ENCODE measurements at places on chromosomes 3 and 15.

GRCh38 chr3:57966829-57967228 lies 41.4 kb upstream of the FLNB start:
- no peak for DNase-seq

GRCh38 chr3:171278299-171278590 lies 182.0 kb downstream of the TNIK start:
- no peak for DNase-seq

- DNase-seq = no peak
These were observed 371.3 kb downstream of the EPHB1 start for GRCh38 chr3:135166266-135166825.

- peak; percentile 86 for DNase-seq
These were observed 43.5 kb downstream of the CEMIP start for GRCh38 chr15:80822676-80823075.

DNA sequence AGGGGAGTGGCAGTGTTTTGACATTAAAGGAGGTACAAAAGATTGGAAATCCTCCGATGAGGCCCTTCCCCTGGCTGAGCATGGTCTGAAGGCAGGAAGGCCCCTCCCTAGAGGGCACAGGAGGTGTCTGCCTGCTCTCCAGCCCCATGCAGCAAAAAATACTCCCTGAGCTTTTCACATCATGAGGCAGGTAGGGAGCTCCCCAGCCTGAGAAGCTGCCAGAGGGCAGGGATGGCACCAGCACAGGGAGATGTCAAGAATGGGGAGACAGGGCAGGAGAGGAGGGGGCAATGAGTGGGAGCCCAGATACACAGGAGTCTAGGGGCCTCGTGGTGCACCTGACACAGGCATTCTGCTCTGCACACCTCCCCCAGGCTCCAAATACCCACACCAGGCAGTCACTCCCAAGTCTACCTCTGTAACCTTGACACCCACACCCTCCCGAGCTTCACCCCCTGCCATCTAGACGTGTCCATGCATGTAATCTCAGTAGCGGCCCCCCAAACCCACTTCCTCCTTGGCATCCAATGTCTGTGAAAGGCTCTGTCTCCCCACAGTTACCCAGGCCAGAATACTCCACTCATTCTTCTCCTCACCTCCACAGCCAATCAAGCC lies 22.9 kb downstream of the GRAMD2A start:
- DNase-seq = no peak

DNA sequence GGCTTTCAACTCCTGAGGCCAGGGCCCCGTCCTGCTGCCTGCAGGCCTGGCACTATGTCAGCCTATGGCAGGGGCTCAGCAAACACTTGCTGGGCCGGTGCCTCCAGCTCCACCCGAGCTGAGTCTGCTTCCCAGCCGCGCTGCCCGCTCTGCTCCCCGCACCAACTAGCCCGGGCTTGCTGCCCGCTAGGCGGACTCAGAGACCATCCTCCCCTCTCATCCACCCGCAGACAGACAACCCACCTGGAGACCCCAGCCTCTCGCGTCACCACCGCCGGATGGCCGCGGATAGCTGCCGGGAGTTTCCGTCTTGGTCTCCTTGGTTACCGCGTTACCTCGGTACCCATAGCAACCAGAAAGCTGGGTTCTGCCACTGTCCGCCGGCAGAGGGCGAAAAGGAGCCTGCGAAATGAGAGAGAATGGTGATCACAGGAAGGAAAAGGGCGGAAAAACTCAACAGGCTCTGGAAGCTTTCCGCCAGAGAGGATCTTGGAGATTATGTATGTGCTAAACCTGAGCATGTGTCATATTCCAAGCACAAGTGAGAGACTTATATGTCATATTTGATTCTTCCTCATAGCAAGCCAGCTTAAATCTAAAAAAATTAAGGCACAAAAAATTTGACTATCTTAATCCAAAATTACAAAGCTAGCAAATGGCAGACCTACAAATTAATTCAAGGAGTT lies at the start of gene ZBBX:
TSS of gene ZBBX (minus strand) at position 294 of the 686 bp plus-strand sequence. CDS start 7,396 bp downstream, outside the sequence.
- peak; percentile 63 for DNase-seq

DNA sequence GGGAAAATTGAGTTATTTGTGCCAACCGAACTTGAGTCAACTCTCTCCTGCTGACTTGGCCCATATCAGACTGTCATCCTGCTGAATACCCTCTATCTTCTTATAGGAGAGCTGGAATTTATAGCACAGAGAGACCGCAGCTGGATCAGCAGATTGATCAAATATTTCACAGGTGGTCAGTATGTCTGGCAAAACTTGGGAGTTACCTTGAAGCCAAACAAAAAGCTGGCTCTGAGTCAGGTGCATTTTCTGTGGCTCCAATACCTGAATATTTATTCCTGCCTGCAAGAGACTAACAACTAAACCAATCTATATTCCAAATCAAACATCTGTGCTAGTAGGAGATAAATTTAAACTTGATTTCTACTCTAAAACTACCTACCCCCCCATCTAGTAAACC lies 752.1 kb upstream of the ALCAM start:
- no peak for DNase-seq

DNA sequence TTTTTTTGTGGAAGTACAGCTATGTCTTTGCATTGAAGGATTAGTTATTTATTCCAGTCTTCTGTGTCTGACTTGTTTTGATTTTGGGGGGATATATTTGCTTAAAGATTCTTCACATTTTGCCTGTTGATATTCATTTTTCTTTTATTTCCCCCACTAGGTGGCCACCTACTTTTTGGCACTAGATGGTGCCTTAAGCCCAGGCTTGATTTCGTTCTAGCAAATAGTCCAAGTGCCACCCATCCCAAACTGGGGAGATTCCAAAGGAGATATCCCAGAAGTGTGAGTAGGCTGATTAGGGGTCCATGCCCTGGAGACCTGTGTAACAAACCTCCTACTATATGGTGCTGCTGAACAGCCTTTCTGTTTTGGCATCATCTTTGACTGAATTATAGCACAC lies 80.0 kb upstream of the SPATA16 start:
- DNase-seq = no peak

DNA sequence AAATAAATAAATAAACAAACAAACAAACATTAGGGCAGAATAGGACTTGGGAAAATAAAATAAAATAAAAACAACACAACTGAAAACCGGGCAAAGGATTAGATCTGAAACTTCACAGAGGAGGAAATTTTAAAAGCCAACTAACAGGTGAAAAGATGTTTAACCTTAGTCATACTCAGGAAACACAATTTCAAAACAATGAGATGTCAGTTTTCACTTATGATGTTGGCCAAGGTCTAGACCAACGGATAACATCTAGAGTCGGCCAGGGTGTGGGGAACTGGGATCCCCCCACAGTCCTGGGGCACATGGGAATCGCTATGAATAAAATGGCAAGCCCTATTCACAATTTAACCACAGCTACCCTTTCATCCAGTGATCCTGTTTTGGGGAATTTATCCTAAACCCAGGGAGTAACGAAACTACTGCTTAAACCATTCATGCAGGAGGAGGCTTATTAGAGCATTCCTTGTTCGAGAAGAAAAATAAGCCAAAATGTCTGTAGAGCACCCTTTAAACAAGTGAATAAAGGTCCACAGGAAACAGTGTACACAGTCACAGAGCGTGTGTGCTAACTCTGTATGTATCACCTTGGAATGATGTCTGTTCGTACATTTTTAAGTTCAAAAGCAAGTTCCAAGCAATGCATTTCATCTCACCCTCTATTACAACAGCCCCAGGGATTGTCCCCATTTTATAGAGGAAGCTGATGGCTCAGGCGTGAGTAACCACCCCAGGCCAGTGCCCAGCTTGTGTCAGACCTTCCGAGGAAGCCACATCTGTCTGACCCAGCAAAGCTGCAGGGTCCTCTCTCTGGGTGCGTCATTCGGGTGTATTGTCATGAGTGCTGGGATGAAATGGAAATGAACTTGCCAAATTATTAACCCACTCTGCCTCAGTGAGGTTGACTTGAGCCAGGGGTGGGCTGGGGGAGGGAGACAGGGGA lies 6.3 kb upstream of the ANPEP start:
- no peak for DNase-seq

DNA sequence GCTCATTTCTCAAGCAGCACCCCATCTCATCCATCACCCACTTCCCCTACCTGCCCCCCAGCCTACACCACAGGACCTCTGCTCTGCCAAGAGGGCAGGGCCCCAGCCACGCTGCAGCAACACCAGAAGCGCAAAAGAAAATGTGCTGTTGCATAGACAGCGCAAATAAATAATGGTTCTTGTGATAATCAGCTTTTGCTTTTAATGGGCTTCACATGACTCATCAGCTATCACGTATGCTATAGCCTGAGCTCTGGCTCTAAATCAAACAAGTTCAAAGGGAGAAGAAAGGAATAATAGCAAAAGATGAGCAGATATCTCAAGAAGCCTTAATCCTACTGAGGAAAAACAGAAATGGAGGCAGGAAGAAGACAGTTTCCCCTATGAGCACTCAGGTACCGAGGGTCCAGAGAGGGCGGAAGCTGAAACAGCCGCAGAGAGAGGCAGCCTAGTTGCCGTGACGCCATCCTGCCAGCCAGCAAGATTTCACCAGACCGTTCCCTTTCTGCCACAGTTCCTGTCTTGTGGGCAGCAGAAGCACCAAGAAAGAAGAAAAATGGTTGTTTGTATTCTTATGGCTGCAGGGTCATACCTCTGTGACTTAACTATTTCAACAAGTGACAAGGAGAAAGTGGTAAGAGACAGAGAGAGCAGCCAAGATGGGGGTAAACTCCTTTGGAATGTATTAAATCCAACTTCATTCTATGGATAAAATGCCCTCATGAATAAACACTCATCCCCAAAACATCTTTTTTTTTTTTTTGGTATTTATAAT lies 22.0 kb downstream of the RAB27A start:
- no peak for DNase-seq

DNA sequence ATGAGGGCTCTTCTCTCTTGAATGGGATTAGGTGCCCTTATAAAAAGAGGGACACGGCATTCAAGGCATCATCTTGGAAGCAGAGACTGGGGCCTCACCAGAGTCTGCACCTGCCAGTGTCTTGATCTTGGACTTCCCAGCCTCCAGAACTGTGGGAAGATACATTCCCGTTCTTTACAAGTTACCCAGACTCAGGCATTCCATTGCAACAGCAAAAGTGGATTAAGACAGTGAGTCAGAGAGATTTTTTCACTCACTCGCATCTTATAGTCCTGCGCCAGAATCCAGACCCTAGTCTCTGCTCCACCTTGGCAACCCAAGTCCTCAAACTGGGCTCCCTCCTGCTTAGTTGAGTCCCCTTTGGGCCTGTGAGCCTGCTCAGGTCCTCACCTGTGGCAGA lies 2.7 kb downstream of the LCTL start:
- DNase-seq = no peak

GRCh38 chr3:129632977-129633376 lies 26.5 kb upstream of the PLXND1 start:
- DNase-seq = no peak

DNA sequence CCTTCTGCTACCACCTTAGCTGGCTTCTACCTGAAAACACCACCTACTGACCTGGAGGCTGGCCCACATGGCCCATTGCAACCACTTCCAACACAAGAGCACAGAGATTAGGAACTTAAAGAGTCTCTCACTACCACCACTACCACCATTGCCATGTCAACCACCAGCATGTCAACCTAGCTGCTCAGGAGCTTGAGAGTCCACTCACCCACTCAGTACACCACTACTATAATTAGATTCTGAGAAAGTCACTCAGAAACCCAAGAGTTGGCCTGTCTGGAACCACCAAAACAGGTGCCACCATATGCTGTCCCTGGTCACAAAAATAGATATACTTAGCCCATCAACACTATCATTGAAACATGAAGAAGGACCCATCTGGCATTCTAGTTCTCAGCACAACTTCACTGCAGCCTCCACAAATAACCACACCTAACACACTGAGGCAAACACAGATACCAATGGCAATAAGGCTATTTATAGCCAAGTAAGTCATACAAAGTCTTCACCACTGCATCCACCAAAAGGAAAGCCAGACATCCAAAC lies 806.7 kb upstream of the EPHA6 start:
- no peak for DNase-seq

DNA sequence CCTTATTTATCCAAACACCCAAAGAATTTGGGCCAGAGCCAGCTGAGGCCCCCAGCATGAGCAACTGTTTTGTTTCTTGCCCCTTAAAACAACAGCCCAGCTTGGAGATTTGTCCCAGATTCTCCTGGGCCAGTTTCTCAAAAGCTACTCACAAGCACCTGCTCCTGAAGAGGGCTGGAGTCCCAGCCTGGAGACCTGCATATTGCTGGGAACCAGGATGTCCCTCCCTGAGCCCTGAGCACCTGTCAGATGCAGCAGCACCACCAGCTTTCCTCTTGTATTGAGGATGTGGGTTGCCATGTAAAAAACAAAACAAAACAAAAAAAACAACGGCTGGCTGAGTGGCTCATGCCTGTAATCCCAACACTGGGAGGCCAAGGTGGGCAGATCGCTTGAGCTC lies 7.0 kb upstream of the RFT1 start:
- no peak for DNase-seq

DNA sequence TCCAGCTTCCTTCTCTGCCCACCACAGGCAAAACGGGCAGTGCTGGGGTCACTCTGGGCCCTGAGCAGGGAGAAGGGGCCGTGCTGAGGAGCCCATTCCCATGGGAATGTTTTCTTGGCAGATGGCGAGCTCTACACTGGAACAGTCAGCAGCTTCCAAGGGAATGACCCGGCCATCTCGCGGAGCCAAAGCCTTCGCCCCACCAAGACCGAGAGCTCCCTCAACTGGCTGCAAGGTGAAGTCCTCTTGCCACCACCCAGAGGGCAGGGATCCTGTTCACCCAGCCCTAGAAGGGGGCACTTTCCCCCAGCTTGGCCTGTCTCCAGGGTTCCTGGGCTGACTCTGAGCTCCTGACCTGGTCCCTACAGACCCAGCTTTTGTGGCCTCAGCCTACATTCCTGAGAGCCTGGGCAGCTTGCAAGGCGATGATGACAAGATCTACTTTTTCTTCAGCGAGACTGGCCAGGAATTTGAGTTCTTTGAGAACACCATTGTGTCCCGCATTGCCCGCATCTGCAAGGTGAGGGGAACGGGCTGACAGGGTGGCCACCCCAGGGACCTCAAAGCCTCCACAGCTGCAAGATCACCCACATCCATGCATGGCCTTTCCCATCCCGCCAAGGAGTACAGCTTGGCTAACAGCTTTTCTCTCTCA lies 12.4 kb downstream of the CIB1 start:
- peak; percentile 36 for DNase-seq

Data from NCI-H2171 (cell line).